Caudate nucleus (tissue), 63 donors: ENCODE measurements at places on chromosomes 5 and 9.
A peak's percentile ranks its signal among the peaks of the same experiment; 100 is the strongest.

DNA sequence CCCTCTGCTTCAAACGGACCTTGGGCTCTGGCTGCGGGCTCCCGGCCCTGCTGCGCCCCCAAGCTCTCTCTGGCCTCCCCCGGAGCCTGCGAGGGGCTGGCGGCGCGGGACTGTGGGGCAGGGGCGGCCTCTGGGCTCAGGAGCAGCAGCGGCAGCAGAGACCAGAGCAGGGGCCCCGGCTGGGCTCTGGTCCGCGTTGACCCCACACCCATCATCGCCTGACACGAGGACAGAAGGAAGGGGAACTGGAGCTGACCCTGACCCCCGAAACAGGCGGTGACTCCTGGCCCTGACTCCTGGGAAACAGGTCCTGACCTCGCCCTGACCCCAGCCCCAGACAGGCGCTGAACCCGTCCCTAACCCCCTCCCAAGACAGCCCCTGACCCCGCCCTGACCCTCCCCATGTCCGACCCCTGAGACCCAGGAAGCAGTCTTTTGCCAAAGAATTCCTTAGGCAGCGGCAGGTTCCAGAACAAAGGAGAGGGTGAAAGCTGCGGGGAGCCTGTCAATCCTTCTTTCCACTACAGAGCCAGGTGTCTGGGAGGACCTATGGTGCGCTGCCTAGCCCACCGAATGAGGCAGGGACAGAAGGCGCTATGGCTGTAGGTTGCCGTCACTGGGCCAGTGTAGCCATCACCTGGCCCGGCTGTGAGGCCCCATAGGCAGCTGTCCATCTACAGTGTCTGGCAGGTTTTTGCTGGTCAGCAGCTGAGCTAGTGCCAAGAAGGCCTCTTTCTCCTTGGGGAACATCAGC lies 74.7 kb upstream of the SPTLC1 start:
- no peak for DNase-seq

DNA sequence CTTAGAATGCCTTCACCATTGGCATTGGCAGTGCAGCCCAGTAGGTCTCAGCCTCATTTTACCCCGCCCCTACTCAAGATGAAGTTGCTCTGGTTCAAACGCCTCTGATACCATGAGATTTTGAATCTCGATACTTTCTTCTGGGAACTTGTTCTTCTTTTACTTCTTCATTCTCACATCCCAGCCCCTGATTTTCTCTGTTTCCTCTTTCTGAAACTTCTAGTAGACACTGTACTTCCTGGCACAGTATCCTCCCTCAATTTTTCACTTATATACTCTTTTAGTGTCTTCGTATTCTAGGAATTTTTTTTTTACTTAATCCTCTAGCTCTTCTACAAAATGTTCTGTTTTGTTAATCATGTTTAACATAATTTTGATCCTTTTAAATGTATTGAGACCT lies 13.1 kb upstream of the ZNF79 start:
- DNase-seq, result no peak

DNA sequence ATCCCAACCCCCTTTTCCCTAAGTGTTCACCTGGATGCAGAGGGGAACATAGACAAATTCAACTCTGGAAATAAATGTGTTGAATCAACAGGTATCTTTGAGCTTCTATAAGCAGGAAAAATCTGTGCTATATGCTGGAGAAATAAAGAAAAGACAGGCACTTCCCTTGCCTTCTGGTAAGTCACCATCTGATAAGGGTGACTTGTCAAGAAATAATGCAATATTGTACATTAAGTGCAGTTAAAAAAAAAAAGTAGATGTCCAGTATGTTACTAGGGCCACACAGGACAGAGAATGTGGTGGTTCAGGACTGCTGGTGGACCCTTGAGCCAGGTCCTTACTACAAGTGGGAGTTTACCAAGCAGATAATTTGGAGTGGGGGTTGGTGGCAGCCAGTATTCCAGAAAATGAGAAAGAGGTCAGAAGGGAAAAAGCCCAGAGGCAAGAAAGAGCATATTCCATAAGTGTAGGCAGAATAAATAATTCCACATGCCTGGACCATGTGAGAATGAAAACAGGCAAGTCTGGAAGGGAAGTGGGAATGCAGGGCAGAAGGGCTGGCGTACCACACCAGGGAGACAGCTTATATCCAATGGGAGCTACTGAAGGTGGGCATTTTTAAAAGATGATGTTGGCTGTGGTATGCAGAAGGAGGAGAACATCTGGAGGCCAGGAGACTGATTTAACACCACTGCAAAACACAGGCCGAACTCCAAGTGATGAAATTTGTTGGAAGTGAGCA lies 209.9 kb downstream of the SEMA5A start:
- DNase-seq, result no peak

DNA sequence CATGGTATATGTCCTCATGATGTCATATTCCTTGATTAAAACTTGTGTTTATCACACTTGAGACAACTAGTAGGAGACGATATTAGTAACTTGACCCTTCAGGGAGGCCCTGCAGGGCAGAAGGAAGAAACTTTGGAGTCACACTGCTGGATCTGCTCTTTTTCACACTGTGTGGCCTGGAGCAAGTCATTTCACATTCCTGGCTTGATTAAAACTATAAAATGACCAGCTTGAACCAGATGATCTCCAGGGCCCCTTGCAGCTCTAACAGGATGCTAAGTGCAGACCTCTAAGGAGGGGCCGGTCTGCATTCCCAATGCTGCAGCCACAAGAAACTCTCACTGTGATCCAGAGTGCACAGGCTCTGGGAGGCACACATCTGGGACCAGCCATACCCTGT lies 146.4 kb upstream of the ZNF366 start:
- DNase-seq, result no peak

GRCh38 chr9:22356985-22357384 lies 89.6 kb upstream of the DMRTA1 start:
- no peak for DNase-seq

GRCh38 chr9:77602852-77603251 lies 45.3 kb downstream of the GNA14 start:
- DNase-seq, result no peak

- no peak for DNase-seq
Measured at GRCh38 chr5:100788417-100788816, 114.7 kb downstream of the ST8SIA4 start.

DNA sequence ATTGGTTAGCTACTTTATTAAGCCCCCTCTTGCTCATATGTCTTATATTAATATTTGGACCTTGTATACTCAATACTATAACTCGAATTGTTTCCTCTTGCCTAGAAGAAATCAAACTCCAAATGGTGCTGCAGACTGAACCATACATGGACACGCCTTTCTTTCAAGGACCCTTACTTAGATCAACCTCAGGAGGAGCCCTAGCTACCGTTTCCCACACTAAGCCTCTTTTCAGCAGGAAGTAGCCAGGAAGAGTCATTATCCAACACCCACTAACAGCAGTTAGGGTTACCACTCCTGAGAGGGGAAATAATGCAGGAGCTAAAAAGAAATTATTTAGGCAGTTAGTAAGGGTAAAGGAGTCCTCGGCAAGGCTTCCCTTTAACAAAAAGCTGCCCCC lies 243.8 kb upstream of the PUM3 start:
- DNase-seq, result no peak

GRCh38 chr5:149481485-149481884 lies 69.8 kb downstream of the CSNK1A1 start:
- no peak for DNase-seq

GRCh38 chr5:141605523-141606277 lies 13.1 kb downstream of the DIAPH1 start:
- no peak for DNase-seq

DNA sequence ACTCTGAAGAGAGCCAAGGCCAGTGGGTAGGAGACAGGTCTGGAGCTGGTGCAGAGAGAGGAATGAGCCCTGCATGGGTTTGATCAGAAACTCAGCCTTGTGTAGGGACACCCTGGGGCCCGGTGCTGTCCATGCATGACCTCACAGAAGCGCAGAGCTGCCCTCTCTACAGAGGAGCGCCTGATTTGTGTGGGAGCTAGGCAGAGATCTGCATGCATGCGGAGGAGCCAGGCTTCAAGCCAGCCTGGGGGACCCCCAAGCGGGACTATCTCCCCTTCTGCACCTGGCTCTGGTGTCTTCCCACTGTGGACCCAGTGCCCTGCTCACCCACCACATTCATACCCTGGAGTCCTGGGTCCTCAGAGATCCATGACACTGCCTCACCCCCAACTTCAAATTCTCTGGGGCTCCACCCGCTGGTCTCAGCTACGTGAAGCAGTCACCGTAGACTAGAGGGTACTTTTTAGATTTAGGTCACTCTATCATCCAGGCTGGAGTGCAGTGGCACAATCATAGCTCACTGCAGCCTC lies 2.6 kb upstream of the LCN2 start:
- DNase-seq, result no peak

DNA sequence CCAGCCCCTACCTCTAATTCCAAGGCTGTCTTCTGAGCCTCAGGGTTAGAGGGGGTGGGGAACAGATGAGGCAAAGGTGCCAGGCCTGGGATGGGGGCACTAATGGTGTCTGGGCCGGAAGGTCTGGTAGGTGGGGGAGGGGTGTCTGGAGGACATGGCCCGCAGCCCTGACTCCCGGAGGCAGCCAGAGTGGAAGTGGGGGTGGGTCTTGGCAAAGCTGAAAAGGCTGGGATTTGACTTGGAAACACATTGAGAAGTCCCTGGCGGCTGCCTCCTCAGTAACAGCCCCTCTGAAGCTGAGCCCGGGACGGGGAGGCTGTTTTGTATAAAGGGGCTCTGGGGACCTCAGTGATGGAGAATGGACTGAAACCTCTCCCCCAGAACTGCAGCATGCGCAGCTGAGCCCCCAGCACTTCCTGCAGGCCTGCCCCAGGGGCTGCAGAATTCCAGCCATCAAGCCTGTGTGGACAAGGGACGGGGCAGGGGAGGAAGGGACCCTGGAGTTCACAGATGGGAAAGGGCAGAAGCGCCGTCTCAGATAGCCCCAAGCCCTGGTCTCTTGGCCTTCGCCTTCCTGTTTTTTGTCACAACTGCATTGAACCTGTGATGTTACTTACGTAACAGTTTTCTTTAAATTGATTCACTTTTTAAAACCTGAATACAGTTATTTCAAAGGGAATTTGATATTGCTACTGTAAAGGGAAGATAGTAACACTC lies 49.3 kb upstream of the SYNPO start:
- DNase-seq, result peak; percentile 52

- no peak for DNase-seq
Measured at GRCh38 chr5:14399054-14399692, 182.4 kb upstream of the OTULINL start.

- DNase-seq, result no peak
Measured at GRCh38 chr5:136018814-136019783, 9.7 kb upstream of the TGFBI start.

DNA sequence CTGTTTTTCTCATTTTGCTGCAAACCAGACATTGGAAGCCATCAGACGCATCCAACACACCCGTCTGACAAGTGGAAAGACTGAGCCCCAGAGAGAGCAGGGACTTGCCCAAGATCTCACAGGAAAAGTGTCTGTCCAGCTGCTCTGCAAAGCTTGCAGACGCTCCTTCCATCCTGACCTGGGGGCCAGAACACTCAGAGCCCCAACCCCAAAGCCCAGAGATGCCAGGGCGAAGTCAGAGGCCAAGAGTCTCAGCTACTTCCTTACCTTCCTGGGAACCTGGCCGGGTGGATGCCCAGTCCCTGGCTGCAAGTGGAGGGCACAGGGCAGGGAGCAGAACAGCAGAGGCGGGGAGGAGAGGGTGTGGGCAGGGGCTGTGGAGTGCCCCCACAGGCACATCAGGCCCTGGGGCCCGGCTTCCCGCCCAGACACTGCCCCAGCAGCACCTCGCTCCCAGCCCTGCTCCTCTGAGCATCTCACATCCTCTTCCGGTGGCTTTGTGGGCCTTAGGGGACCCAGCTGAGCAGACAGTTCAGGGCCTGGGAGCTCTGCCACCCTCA lies 9.7 kb upstream of the RALGDS start:
- DNase-seq, result no peak

DNA sequence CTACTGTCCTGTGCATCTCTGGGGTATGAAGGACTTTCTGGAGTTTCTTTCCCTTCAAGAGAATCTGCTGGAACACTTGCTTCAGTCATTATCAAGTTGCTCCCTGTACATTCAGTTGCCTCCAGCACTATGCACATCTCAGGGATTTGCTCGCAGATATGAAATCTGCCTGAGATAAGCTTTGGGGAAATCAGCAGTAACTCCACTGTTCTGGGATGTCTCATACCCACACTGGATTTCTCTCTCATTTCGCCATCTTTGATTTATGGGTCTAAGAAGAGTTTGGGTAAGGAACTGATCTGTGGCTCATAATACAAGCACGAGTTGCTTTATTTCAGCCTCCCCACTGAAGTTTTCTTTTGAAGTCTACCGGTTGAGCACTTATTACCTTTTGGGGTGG lies 585.6 kb downstream of the PSAT1 start:
- no peak for DNase-seq

- DNase-seq, result no peak
Measured at GRCh38 chr9:35976726-35977125, 18.8 kb upstream of the OR2S2 start.

- no peak for DNase-seq
Measured at GRCh38 chr9:4108754-4109465, 191.0 kb downstream of the GLIS3 start.

DNA sequence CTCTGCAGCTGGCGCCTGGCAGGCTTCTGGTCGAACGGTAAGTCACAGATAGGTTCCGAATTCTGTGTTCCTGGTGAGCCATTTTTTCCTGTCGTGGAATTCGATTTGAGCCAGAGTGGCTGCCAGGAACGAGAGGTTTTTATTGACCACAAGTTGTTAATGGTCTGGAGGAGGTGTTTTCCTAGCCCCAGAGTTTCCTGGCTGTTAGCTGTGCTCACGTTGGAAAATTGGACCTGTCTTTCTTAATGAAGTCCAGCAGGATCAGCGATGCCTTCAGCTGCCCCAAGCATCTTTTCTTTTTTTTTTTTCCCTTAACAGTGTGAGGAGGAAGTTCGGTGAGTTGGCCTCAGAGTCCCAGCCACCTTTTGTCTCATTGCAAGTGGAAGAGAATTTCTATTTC lies 62.9 kb downstream of the COL5A1 start:
- DNase-seq, result no peak

GRCh38 chr5:171494452-171495121 lies 75.1 kb downstream of the FGF18 start:
- no peak for DNase-seq

DNA sequence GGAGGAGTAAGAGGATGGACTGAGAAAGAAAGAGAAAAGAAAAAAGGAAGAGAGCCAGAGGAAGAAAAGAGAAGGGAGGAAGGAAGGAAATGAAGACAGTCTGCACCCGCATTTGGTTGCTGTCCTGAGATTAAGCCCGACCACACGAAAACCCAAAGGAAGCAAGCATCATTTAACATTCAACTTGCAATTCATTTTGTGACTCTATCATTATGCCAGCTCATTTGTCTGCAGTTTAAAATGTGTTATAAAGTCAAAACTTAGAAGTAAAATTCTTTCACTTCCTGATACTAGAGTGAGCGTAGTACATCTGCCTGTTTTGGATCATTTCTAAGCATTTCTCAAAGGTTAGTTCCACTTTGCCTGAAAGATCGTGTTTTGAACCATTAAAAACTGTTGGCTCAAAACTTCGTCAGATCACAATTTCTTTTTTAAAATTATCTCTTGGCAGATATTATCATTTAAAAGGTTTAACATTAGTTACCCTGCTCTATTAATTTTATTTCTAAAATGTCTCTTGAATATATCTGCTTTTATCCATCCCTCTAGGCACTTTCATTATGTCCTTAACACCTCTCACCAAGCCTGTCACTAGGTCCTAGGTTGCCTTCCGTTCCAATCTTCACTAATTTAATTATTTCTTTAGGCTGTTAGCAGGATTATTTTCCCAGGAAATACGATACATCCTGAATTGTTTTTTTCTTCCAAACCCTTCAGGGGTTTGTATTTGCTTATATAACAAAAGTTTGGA lies 240.9 kb downstream of the TLE4 start:
- DNase-seq, result no peak
